ENCODE measurements at places on chromosomes 7 and 10.

DNA sequence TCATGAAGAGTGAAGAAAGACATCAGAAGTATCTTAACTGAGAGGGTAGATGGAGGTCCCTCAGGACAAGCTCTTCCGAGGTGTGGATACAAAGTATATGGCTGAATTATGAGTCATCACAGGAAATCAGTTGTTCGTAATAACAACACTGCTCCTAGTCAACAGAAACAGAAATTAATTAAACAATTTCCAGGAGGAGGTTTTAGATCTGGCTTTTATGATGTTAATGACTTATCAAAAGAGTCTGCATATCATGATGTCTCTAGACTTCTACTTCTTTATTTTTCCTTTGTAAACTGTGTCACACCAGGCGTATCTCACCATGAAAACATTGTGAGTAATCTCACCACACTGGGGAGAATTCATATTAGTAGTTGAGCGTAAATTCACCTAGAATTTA lies 31.2 kb downstream of the OSBPL3 start:
- DNase-seq = no peak

DNA sequence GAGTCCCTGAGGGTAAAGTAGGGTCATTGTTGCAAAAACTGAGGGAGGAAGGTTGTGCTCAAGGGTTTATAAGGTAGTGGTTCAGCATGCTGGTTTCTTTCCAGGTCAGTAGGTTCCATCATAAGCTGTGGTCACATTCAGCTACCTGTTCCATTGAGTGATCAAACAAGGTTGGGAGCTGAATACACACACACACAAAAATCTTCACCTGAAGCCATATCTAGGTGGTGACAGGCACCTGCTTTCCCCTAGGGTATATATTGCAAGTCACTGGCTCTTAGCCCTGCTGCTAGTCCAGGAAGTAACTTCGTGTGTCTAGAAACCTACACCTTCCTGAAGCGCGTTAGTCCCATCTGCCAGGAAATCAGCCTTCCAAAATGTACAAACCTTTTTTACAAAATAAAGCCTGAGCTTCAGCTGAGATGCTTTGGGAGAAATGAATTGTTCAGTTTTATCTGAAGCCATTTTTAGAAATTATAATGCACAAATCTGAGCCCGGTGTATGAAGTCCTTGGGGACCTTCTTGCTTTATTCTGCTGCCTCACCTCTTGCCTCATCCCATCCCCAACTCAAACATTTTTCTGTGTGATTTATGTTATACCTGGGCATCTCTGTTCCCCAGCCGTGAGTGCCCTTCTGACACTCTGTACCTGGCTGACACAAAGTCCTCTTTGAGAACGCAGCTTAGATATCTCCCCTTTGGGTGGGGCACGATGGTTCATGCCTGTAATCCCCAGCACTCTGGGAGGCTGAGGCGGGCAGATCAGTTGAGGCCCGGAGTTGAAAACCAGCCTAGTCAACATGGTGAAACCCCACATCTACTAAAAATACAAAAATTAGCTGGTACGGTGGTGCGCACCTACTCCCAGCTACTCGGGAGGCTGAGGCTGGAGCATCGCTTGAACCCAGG lies 10.6 kb upstream of the LAMTOR4 start:
- DNase-seq = no peak

DNA sequence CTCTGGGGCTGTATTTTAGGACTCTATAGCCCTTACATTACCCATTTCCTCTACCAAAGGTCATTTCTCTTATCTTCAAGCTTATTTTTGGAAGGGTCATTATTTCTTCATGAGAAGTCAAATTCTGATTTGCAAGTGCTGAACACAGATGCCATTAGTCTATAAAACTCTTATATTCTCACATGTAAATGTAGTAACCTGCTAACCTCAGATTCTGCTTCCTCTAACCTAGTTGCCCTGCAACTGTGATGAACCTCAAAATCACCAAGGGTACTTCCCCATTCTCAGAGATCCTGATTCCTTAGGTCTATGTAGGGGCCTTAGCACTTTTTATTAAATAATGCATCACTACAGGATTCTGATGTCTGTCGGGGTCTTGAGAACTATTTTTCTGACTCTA lies 6.3 kb downstream of the FAS start:
- DNase-seq = no peak

DNA sequence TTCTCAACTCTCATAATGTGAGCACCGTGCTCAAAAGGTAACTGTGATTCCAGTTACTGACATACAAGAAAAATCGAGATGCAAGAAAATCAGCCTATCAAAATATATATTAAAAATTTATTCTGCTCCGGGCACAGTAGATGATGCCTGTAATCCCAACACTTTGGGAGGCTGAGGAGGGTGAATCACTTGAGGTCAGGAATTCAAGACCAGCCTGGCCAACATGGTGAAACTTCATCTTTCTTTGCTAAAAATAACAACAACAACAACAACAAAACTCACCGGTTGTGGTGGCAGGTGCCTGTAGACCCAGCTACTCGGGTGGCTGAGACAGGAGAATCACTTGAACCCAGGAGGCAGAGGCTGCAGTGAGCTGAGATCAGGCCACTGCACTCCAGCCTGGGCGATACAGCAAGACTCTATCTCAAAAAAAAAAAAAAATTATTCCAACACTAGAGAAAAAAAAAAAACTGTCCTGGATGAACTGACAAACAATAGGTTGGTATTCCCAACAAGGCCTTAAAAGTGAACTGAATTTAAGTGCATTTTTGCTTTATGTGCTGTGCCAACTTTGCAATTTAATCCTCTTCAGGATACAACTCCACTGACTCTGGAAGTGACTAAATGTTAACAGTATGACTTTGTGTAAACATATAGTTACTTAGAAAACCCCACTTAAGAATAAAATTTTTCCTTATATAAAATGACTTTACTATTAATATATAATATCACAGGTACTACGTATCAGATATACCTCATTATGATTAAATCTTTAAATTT lies 51.1 kb downstream of the JMJD1C start:
- DNase-seq = no peak

- DNase-seq = no peak
Observed at GRCh38 chr10:7485799-7486198, 75.0 kb upstream of the SFMBT2 start.

DNA sequence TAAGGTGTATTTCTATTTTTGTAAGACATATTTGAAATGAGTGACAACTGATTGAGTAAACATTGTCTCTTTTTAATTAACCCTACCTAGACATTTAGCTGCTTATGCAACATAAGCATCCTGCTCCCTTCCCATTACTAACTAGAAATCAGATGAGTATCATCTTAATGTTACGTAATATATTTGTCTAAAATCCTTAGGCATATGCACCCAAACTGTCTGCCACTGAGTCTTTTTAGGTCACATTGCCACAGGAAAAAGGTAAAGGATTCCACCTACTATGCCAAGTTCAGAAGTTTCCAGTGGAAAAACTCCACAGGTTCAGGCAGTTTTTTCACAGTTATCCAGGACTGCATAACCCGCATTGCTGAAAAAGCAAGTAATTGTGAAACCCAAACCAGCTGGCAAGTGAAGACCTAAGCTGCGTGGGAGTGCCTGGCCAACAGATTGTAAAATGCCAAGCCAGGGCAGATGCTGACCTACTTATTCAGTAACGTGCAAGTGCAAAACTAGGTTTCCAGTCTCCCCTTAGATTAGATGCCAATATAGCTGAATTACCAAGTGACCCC lies 983.7 kb downstream of the GATA3 start:
- no peak for DNase-seq

GRCh38 chr7:11707606-11708193 lies 124.3 kb downstream of the THSD7A start:
- no peak for DNase-seq

- no peak for DNase-seq
Observed at GRCh38 chr10:48993627-48994026, 54.0 kb upstream of the LRRC18 start.

DNA sequence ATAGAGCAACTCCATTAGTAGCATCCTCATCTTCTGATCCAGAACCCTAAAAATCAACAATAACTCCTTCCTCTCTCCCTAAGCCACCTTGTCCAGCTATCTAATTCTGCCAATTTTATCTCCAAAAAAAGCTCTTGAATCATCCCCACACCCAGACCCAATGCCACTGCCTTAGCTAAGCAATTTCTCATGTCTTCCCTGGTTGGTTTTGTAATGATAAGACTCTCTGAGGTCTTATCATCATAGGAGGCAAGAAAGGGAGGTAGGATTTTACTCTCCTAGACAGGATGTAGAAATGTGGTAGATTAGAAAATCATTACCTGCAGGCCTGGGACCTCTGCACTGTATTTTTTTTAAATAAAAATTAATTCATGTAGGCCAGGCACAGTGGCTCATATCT lies 283.5 kb upstream of the NEBL start:
- no peak for DNase-seq

- no peak for DNase-seq
Observed at GRCh38 chr10:17431871-17432311, 22.5 kb downstream of the ST8SIA6 start.

DNA sequence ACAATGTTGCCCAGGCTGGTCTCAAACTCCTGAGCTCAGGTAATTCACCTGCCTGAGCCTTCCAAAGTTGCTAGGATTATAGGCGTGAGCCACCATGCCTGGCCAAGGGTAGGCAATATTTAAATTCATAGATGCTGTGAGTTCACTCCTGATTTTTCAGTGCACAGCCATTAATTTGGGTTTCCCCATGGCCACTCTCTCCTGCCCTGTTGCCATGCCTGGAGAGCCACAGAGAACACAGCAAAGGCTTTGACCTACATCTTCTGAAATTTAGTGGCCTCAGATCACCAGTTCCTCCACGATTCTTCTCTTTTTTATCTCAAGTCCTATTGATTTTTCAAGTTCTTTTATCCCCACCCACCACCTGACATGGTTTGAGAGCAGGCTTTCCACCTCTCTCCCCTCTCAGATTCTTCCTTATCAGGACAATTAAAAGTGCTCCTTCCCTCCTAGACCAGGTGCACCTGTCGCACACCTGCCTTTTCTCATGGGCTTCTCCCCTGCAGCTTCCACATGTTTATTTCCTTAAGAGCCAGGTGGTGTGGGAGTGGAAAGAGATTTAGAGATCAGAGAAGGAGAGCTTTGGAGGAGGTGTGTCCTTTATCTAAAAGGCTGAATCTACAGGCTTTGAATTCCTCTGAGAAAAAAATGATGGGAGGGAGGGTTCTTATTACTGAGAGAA lies 123.8 kb downstream of the ADRA2A start:
- DNase-seq = no peak

GRCh38 chr7:121372376-121373010 lies 23.6 kb downstream of the FAM3C start:
- DNase-seq = no peak

DNA sequence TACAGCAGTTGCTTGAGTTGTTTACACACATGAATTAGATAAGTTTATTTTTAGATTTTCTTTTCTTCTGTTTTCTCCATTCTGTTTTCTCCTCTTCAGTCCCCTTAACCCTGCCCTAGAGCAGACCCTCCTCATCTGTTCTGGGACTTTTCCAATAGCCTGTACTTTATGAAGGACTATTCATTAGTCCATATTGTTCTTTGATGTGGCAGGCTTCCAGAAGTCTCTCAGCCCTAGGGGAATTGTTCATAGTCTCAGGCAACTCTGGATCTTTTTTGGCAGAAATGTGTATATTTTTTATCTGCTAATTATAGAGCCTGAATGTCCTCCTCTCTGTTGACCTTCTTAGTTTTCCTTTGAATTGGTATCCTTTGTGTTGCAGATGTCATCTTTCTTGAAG lies 25.4 kb downstream of the KAT6B start:
- no peak for DNase-seq

GRCh38 chr7:47873762-47874161 lies 74.5 kb downstream of the PKD1L1 start:
- DNase-seq = no peak

DNA sequence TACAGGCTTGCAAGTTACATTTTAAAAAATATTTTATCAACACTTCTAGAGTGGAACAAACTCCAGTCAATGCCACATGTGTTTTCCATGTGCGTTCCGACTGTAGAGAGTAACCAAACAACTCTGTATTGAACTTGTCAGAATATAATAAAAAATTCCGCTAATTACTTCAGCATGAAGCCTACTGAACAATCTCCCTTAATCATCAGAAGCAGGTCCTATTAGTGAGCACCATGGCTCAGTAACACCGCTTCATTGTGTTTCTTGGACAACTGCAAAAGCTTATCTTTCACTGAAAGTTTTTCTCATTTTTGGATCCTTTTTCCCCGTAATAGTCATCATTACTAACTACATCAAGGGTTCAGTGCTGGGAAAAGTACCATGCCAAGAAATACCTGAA lies 117.0 kb downstream of the MKX start:
- no peak for DNase-seq

DNA sequence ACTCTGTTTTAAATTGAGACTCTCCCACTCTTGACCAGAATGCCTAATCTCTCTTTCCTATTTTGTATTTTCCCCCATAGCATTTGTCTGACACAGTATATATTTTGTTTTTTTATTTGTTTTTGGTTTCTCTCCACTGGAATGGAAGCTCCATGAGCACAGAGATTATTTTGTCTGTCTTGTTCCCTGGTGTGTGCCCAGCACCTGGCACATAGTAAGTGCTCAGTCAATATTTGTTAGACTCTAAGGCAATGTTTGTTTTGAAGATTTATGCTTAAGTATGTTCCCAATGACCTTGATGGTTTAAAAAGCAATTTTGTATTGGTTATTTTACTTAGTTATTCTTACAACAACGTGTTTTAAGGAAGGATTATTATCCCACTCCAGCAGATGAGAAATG lies 201.8 kb downstream of the DYNC1I1 start:
- no peak for DNase-seq

- DNase-seq = no peak
Observed at GRCh38 chr7:36747280-36748016, 23.2 kb upstream of the AOAH start.

Measured in stimulated activated CD8-positive, alpha-beta memory T cell treated with anti-CD3 and anti-CD28 coated beads, Interleukin-7, amount 100 ng/mL, for 24 hours (primary cell).